ENCODE measurements at places on chromosomes 12 and 14. TPM values are rescaled to one million over a fixed set of nuclear protein-coding genes. Genes with fewer than 3 reads are reported as not detected.

GLS2 gene
- 1.2 TPM for total RNA-seq

SYCP3 gene
- not detected for total RNA-seq

RTN1 gene
- not detected for total RNA-seq

DNA sequence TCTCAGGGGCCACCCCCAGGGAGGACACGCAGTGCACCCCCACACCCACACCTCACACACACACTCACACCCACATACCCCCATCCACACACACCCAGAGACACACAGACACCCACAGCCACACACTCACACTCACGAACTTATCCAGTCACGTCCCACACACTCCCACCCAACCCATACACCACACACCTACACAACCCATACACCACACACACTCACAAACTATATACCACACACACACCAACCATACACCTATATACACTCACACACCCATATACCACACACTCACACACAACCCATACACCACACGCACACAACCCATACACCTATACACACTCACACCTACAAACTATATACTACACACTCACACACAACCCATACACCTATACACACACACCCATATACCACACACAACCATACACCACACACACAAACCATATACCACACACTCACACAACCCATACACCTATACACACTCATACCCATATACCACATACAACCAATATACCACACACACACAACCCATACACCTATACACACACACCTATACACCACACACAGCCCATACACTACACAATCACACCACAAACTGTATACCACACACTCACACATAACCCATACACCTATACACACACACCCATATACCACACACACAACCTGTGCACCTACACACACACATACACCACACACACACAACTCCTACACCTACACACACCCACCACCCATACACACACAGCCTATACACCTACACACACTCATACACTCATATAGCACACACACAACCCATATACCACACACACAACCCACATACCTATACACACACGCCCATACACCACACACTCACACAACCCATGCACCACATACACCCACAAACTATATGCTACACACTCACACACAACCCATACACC lies 42.7 kb downstream of the TMEM121 start:
- no peak for DNase-seq

GRCh38 chr12:57151741-57152630 lies 4.6 kb upstream of the LRP1-AS start:
- DNase-seq, result peak; percentile 97

DNA sequence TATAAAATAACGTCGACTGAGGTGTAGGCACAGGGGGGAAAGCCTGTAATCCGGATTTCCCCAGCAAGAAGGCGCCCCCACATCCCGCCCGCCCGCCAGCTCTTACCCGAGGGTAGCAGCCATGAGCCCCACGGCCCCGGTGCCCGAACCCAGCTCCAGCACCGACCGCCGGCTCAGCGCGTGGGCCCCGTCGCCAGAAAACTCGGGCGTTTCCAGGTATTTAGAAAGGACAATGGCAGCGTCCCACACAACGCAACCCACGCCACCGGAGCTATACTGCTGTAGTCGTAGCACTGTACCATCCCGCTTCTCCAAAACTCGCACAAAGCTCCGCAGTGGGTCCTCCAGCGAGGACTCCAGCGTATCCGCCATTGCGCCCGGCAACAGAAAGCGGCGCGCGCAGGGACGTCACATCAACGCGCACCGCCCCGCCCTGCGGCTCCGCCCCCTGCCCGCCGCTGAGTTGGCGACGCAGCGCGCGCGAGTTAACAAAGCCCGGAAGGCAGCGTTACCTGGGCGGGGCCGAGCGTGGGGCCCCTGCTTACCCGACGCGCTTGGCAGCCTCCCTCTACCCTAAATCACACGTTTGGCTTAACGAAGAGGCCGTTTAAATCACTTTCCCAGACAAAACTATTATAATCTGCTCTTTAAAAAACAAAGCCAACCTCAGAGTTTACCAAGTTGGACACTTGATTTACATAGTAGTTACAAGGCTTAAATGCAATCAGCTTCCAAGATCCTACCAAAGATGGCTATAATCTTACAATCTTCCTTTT lies at the start of gene VCPKMT:
TSS of gene VCPKMT (minus strand) at position 392 of the 776 bp plus-strand sequence. CDS start at position 372, 20 bp downstream.
- DNase-seq, result peak; percentile 88

DNA sequence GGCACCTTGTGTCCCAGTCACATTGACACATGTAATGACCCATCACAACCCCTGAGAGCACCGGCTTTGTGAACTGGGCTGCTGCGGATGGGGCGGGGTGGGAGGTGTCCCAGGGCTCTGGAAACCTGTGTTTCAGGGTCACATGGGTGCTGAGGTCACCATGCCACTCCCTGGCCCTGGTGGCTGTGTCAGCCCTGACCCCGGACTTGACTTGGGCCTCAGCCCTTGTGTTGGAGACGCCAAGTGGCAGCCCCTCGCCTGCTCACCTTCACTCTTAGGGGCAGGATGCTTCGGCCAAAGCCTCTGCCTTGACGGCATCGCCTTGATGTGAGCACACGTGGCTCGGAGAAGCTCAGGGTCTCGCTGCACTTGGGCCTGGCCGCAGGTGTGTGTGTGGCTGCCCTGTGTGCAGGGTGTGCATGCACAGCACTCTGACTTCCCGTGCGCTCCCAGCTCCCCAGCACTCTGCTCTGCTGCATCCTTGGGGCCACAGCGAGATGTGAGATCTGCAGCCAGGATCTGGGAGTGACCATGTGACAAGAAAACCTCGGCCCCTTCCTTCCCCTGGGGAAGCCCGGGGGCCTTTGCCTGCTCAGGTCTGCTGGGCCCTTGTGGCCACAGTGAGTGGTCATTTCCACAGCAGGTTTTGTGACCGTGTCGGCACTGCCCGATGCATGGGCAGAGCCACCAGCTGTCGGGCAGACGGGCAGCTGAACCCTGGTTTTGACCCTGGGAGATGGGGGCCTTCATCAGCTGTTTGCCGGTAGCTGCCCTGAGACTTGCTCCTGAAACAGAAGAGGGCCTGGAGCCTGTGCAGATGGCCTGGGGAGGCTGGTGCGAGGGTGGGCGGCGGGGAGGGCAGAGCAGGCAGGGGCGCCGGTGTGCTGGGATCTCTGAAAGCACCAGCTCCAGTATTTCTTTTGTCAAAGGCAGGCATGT lies 167.4 kb downstream of the KIF26A start:
- no peak for DNase-seq

- no peak for DNase-seq
Measured at GRCh38 chr14:92493492-92493891, 20.1 kb upstream of the RIN3 start.

DNA sequence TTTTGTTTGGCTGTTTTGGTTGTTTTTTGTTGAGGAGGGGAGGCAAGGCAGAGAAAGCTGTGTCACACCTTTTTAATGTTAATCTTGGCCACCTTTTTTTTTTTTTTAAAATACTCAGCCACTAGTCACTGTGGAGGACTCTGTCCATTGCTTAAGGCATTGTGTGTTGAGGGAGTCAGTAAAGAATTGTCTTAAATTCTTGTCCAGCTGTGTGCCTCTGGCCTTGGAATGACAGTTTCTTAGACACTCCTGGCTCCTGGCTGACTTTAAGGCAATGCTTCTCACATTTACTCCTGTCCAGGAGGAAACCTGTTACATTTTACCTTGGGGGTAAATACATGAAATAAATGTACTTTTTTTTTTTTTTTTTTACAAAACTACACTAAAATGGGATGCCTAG lies 18.1 kb upstream of the SMCO2 start:
- no peak for DNase-seq

BCL11B gene
- not detected for total RNA-seq

- no peak for DNase-seq
Measured at GRCh38 chr12:51925346-51926063, 18.2 kb downstream of the ACVRL1 start.

TAS2R42 gene
- total RNA-seq, result not detected

DNA sequence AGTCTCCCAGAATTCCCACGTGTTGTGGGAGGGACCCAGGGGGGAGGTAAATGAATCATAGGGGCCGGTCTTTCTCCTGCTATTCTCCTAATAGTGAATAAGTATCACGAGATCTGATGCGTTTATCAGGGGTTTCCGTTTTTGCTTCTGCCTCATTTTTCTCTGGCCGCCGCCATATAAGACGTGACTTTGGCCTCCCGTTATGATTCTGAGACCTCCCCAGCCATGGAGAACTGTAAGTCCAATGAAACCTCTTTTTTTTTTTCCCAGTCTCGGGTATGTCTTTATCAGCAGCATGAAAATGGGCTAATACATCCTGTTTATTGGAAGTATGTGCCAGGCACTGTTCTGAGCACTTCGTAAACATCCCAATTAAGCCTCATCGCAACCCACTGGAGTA lies 788 bp downstream of the KRT72 start:
- DNase-seq, result no peak

DNA sequence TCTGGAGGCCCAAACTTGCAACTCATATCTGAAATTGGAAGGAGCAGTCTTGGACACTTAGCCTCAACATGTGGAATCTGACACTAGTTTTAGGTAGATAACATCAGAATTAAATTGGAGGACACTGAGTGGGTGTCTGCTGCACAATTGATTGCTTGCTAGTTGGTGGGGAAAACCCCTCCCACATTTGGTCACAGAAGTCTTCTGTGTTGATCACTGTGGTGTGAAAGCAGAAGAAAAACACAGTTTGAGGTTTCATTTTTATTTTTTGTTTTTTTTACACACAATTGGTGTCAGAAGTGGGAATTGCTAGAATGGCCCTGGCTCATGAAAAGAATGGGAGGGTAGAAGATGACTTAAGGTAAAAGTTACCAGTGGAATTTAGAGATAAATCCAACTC lies 78.0 kb upstream of the CD163 start:
- DNase-seq, result no peak

DNA sequence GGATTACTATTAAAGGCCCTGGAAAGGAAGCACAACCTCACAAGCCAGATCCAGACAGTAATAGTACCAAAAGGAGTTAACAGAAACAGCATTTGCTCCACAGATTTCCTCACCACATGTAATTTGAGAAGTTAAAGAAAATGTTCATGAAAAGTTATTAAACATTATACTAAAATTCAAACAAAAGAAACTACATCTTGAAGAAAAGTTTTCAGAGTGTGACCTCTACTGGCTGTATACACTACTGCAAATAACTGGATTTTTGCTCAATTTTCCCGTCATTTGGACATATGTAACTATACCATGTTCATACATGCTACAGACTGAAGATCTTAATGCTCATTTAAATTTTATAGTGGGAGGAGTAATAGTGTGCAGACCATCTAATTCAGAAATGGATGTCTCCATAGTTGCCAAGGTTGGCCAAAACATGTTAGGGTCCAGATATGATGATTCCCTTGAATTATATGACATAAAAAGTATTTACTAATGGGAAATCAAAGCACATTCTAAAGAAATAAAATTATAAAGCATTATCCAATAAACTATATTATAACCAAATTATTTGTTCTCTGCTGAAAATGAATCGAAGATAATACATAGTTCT lies 5.6 kb downstream of the KRR1 start:
- peak; percentile 17 for DNase-seq

ADCY4 gene
- total RNA-seq, result not detected

CISTR gene
- total RNA-seq, result not detected

EPYC gene
- total RNA-seq, result not detected

MMP19 gene
- 0.98 TPM for total RNA-seq

GRCh38 chr12:103013741-103014300 lies 56.3 kb downstream of the ASCL1 start:
- no peak for DNase-seq

IAPP gene
- total RNA-seq, result not detected

PRH1 gene
- 4.1 TPM for total RNA-seq

- no peak for DNase-seq
Measured at GRCh38 chr14:99883866-99884650, 90.8 kb downstream of the EML1 start.

DNA sequence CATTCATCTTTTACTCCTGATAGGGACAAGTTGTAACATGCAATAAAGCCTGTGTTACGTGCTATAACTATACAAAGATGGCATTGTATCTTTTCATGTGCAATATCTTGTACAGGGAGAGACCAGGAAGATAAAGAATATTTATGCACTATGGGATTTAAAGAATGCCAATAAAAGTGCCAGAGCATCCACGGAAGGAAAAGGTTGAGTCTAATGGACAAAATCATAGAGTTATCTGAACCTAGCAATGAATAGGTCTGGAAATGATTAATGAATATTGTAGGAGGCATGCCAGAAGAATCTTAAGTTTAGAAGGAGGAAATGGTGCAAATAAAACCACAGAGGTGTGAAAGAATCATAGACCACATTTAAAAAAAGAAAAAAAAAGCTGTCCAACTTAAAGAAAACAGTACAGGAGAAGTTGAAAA lies 263.9 kb downstream of the KCNC2 start:
- no peak for DNase-seq

- DNase-seq, result no peak
Measured at GRCh38 chr12:46360908-46361666, 11.5 kb downstream of the SLC38A2 start.

ZNF140 gene
- total RNA-seq, result 19.8 TPM

DNA sequence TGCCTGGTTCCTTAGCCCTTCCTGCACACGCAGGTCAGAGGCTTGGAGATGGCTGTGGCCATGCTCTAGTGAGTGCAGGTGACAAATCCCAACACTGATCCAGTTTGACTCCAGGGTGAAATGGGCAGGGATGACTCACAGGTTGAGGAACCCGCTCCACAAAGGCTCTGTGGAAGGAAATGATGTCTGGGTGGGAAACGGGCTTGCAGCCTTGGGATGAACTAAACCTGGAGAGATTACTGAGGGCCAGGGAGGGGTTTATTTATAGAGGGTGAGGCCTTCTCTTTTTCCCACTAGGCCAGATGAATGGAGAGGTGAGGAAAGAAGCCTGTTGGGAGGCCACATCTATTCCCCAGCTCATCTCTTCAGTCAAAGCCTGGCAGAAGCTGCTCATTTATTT lies 29.3 kb upstream of the EMP1 start:
- peak; percentile 51 for DNase-seq

DNA sequence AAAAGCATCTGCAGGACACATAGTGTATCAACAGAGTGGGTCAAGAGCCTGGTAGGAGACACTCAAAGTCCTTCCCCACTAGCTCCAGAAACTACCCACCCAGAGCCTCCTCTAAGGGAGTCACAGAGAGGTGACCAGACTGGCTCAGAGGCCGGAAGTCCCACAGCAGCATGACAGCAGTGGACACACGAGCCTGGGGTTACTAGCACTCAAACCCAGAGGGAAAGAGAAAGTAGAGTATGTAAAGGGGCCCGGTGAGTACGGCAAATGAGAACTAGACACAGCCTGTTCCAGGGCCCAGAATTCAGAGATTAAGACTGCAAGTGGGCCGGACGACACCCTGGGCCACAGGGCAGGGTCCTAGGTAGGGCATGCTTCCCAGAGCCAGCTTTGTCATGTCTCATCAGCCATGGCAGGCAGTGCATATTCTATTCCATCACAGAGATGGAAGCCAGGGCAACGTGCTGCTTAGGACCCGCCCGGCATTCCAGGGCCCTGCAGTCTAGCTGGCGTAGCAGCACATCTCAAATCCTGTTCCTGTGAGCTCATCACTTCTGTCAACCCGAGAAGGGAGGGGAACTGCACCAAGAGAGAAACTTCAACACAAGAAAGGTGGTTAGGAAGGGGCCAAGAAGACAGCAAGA lies 4.2 kb downstream of the IFFO1 start:
- no peak for DNase-seq
